ENCODE measurements at places on chromosomes 3 and 15.
A peak's percentile ranks its signal among the peaks of the same experiment; 100 is the strongest.

GRCh38 chr15:61070111-61070901, 158.8 kb downstream of the RORA start:
- DNase-seq: no peak

GRCh38 chr15:50246631-50247030, 18.9 kb downstream of the HDC start:
- DNase-seq: no peak

DNA sequence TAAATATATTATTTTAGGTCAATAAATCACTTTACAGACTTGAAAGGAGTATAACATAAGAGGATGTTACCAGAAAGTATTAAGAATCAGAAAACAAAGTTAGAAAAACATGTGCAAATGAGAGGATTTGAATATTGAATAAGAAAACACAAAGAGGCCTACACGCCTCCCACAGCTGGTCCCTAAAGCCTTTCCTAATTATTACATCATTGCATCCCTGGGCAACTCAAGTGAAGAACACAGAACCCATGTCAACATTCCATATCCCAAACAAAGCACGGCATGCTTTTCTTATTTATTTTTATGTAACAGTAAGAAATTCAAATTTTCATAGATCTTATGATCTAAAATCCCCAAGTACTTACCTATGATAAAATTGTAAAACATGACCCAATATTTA, 61.2 kb downstream of the HERC1 start:
- DNase-seq: no peak

- DNase-seq: peak; percentile 42
Measured at GRCh38 chr3:186825294-186825821, 17.2 kb upstream of the ADIPOQ start.

GRCh38 chr3:149009732-149010131, 18.4 kb downstream of the GYG1 start:
- no peak for DNase-seq

GRCh38 chr15:24848050-24848449, 106.7 kb upstream of the SNRPN start:
- DNase-seq: no peak

DNA sequence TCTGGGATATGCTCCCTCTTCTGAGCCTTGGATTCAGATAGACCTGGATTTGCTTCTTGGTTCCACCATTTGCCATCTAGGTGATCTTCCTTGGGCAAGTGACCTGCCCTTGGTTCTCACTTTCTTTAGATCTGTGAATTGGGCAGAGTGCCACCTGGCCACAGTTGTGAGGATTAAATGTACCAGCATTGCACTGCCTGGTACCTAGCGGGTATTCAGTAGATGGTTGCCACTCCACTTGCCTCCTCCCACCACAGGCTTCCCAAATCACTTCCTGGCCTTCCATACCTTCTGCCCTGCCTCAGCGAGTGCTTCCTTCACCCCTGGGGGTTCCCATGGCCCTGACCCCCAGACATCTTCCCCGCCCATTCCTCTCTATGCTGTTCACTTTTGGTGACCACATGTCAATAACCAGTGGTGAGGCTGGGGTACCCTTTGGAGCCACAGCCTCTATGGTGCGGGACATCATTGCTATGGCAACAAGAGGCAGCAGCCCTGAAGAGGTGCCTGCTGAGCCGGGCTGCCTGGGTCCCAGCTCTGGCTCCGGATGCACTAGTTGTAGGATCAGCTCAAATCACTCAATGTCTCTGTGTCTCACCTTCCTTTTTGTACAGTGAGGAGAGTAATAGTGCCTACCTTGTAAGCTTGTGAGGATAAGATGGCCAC, 40.5 kb downstream of the CMTM7 start:
- no peak for DNase-seq

DNA sequence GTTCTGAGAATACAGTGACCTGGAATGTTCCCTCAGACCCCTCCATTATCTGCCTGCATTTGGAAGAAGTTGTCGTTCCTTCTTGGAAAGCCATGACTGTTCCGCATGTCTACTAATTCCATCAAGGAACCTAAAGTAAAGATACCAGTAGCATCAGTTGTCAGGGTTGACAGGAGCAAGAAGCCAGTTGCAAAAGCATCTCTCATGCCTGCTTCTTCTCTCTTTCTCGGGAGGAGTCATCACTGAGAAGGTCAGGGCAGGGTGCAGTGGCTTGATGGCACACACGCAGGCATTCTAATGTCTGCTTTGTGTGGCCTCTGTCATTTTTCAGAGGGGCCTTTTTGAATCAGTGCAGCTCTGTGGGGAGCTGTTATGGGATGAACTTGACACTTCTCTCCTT, 276.6 kb upstream of the TPM1 start:
- no peak for DNase-seq

DNA sequence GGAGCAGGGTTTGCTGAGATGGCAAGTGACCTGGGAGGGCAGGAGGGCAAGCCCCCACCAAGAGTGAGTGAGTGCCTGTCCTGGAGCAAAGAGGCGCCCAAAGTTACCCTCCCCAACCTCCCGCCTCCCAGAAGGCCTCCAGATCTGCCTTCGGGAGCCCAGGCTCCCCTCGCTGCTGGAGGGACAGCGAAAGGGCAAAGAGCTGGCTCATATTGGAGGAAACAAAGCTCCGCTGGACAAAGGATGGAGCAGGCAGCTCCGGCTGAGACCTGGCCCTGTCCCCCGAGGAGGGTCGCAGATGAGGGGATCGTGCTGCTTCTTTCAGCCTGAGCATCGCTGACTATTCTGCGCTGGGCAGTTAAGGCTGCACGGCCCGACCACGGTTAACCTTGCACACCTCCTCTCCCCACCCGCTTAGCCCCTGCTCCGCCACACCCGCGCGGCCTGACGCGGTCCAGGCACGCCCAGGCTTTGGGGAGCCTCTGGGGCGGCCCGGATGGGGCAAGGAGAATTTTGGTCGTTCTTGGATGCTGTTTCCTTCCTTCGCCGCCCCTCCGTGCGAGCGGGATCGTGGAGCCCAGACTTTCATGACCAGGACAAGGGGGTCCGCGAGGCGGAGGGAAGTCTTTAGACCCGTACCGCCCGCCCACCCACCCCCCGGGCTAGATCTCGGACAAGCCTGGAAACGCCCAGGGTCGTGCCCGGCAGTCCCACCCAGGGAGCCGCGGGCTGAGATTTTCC, 651 bp downstream of the PLCD1 start:
- DNase-seq: no peak

DNA sequence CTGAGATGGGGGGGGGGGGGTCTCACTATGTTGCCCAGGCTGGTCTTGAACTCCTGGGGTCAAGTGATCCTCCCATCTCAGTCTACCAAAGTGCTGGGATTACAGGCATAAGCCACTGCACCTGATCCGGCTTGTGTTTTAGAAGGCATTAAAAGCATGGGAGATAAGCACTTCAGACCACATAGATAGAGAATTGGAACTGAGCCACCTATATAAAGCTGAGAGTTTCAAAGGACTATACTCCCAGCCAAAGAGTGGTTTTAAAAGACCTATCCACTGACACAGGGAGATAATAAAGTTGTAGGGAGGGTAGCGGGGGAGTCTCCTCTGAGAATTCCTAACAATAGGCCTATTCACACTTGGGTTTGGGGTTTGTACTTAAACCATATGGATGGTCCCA, 34.8 kb downstream of the DENND4A start:
- no peak for DNase-seq

DNA sequence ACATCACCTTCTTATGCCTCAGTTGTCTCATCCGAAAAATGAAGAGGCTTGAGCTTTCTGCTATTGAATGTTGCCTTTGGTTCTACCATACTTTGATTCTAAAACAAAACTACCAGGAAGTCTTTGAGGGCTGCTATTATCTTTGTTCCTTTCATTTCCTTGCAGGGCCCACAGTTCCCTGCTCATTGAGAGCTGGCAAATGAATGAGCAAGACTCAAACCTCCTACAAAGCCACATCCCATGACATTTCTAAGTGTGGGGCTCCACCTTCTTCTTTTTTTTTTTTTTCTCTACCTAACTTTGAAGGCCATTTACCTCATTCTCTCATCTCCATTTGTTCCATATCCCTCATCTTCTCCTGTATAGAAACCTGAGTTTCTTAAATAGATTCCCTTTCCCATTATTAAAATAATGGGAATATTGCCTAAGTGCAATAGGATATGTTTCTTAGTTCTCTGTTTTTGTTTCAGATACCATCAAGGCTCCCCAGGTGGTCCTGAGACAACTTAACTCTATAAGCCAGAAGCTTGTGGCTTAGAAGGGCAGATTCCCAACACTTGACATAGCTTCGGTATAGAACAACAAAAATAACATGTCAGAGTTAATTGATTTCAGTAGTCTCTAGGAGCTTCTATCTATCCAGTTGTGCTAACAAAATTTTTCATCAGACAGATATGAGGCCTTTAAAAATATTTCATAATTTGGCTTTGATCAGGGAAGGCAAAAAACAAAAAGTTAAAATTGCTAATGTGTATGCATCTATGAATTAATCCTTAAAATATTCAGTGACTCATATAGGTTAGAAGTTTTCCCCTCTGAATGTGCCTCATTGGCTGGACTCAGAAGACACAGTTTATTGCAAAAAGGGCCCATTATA, 951.6 kb downstream of the TUSC7 start:
- DNase-seq: no peak

- DNase-seq: no peak
Measured at GRCh38 chr3:188486126-188486525, 332.2 kb downstream of the LPP start.

- no peak for DNase-seq
Measured at GRCh38 chr15:75751116-75751875, 38.6 kb upstream of the CSPG4 start.

DNA sequence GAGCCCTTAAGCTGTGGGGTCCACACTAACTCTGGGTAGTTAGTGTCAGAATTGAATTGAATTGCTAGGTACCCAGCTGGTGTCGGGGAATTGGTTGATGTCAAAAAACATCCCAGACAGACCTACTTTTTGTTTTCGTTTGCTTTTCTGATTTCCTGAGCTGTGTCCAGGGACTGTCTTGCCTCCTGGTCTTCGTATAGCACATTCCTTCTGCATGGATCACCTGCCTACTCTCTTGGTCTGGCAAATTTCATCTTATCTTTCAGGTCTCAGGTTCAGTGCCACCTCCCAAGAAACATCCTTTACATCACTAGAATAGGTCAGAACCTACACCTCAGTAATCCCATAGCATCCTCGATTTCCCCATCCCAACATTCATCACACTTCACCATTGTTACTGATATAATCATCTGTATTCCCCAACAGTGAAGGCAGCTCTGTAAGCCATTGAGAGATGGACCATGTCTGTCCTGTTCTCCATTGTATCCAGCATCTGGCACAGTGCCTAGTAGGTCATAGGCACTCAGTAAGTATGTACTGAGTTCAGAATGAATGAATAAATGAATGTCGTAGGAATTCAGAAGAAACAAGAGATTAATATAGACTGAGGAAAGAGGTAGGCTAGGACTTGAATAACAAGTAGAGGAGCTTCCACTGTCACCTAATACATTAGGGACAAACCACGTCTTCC, 81.2 kb downstream of the ANP32A start:
- no peak for DNase-seq

DNA sequence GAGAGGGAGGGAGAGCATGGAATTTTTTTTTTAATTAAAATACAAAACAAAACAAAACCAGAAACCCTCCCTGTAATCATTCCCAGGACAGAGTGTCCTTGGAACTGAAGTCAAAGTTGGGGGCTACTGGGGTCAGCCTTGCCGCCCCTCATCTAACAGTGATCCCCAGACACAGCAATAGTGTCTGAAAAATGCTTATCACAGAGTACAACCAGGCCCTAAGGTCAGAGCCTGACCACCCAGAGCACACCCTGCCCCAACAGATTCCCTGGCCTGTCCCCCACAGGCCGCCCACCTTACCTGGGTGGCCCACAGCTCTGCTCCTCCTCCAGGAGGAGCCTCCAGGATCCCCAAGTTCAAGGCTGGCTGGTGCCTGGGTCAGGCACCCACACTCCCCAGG, 101.6 kb upstream of the LINGO1 start:
- no peak for DNase-seq

GRCh38 chr15:90860450-90860849, 7.9 kb upstream of the FURIN start:
- DNase-seq: no peak

DNA sequence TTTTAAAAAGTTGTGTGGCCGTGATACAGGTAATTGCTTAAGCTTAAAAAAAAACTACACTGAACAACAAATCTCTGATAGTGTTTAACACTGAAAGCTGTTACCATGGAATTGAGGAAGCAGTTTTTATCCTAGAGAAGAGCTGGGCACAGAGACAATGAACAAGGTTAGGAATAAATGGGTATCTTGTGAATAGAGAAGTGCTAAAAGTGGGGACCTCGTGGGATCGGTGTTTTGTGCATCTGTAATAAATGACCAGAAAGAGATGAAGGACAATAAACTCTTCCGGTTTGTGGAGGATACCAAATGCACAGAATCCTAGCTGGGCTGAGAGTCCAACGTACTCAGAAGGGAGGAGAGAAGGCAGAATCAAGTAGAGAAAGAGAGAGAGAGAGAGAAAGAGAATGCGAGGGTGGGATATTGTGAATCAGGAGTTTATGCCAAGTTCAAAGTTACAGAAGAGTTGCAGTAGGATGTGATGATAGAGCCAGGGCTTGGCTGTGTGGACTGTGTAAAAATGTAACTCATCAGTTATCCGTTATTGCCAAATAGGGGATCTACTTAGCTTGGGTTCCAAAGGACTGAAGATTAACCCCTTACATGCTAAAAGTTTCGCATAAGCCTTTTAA, 148.9 kb downstream of the IL20RB start:
- no peak for DNase-seq

DNA sequence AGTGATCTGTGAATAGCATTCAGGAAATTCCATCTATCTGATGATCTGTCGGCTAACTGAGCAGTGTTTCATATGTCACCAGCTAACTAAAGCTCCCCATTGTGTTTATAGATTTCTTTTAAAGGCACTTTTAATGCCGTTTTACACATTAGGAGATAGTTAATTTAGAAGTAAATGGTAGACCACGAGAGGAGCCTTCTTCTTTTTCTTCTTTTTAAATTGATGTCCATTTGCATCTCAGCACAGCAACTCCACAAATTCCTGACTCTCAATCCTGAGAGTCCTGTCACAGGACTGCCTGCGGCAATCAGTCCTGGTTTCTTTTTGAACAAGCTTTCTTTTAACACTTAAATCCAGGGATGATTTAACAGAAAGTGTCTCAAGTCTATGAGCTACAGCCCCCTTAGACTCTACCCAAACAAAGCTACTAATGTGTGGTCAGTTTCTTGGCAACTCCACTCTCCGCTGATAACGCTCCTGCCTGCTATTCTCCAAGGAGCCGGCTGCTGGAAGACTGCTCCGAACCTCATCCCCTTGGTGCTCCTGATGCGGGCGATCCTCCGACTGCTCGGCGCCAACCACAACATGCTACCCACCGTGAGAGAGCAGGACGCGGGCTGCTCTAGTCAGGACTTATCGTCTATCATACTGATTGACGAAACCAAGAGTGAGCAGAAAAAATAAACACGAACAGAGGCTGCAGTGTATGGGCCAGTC, 421.4 kb downstream of the MECOM start:
- DNase-seq: no peak

DNA sequence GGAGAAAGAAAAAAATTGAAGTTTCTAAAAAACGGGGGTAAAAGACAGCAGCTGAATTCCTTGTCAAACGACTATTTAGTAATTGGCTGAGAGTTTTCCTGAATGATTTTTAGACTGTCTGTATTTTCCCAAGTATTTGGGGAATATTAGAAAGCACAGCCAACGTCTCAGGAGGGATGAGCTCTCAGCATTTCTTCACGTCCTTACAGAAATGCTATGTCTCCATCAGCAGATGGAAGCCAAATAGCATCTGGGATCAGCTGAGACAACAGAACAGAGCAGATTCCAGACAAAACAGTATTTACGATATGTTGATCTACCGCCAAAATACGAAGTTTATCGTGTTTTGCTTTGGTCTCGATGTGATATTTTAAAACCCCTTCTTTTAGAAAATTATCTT, 5.3 kb upstream of the TMC3 start:
- DNase-seq: no peak
